ENCODE measurements at places on chromosomes 6 and 20.

DNA sequence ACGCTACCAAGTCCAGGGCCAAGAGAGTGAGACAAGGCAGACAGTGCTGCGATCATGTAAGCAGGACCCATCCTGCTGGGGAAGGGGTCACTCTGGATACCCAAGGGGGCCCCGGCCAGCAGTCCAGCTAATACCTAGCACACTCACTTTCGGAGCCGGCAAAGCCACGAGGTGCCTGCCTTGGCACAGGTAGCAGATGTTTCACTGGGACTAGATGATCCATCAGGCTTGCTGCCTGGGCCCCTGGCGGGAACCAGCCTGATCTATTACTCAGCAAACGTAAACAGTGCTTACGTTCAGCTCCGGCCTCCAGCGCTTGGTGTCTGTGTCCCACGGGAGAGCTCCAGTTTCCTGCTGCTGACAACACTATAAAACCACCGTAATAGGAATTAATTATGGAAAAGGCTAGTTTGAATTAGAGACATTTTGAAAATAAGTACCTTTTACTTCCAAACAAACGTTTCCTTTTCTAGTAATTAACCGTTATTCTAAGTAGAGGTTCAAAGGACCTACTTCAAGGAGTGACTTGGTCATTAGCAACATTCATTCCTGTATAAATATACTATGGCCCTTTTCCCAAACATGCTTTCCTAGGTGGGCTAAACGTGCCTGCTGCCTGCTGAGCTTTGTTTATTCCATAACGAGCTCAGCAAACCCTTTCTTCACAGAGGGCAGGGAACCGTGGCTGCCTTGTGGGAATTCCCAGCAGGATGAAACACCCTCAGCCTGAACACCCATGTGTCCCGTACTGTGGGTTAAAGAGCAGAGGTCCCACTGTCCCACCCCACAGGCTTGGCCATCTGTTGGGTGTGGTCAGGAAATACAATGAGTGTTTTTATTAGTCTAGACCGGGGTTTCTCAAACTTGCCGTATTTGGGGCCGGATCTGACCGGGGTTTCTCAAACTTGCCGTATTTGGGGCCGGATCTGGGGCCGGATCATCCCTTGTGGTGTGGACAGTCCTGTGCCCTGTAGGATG lies 18.4 kb downstream of the SLC22A23 start:
- DNase-seq = peak; percentile 38

DNA sequence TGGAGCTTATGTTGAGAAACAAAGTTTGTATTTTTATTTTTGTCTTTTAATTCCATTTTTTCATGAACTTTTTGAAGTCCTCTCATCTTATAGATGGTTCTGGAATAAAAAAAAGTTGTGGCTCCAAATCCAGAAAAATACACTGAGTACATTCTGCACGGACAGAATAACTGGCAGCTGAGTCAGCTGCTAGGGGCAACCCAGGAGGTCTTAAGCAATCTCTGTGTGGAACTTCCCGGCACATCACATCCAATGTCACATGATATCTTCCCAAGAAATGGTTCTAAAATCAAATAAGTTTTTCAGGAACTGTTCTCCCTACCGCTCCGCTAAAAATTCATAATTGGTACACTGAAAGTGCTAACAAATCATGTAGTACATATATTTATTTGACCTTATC lies 29.8 kb downstream of the SLC13A3 start:
- DNase-seq = no peak

DNA sequence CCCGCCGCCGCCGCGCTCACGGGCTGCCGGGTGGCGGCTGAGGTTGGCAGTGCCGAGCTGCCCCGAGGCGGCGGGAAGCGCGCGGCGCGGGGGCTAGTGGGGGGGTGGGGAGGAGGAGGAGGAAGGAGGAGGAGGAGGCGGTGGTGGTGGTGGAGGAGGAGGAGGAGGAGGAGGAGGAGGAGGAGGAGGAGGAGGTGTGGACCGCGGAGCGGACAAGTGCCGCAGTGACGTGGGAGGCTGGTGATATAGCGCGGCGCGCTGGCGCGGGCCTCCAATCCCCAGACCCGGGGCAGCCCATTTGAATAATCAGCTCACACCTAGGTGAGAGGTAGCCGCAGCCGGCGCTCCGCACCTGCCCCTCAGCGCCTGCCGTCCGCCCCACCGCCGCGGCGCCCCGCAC lies at the start of gene FOXA2:
FOXA2 (minus strand) TSS at position 51 of the 400 bp plus-strand sequence. CDS start 294 bp downstream, outside the sequence.
- DNase-seq = no peak

DNA sequence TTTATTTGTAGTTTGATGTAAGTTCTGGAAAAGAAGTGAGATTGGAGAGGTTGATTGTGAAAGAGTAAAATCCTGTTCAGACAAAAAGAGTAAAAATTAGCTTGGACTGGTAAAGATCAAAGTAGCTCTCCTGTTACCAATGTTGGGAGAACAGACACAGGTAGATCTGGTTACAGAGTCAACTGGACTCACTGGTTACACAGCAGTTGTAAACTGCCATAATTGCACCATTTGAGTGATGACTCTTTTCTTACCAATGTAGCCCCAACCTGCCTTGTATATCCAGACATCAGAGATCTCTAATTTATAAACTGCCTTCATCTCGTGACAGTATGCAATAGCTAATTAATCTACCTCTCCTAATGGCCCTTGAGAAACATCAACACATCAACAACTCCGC lies 165.6 kb upstream of the PRSS16 start:
- no peak for DNase-seq

DNA sequence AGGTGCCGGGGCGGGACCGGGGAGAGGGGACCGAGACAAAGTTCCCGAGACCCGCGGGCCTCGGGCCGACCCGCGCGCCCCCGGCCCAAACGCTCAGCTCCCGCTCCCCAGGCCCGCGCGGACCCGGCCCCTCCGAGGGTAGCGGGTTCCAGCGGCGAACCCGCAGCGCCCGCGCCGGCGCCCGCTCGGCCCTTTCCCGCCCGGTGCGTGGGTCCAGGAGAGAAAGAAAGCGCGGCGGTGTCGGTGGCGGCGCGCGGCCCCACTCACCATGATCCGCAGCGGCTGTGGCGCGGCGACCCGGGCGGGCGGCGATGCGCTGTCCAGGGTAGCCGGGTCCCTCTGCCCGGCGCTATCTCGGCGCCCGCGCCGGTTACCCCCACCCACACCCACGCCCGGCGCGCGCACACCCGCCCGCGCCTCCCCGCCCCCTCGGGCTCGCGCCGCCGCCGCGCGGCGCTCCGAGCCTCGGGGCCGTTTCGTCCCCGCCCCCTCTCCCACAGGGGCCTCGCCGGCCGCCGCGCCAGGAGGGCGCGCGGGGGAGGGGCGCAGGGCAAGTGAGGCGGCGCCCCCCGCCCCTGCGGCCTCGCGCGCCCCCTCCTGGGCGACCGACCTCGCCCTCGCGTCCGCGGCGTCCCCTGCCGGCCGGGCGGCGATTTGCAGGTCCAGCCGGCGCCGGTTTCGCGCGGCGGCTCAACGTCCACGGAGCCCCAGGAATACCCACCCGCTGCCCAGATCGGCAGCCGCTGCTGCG lies at the start of gene ELOVL2:
ELOVL2 (minus strand) TSS at position 345 of the 751 bp plus-strand sequence; CDS start at position 270, 75 bp downstream.
- DNase-seq = peak; percentile 25

GRCh38 chr6:129539032-129539431 lies 170.9 kb downstream of the ARHGAP18 start:
- no peak for DNase-seq

GRCh38 chr20:2228926-2229325 lies 66.9 kb upstream of the TGM3 start:
- DNase-seq = no peak

GRCh38 chr6:72936766-72937559 lies 288.3 kb downstream of the KHDC1L start:
- DNase-seq = no peak

GRCh38 chr20:20130399-20130798 lies 78.1 kb downstream of the CFAP61 start:
- peak; percentile 58 for DNase-seq

GRCh38 chr6:47078991-47079390 lies 36.9 kb upstream of the ADGRF1 start:
- no peak for DNase-seq

- DNase-seq = no peak
These were observed 195.5 kb downstream of the MAFB start for GRCh38 chr20:40493549-40493948.

GRCh38 chr6:111603040-111603439 lies 2.6 kb downstream of the TRAF3IP2 start:
- no peak for DNase-seq

GRCh38 chr6:97850458-97851212 lies 567.6 kb upstream of the MMS22L start:
- no peak for DNase-seq

DNA sequence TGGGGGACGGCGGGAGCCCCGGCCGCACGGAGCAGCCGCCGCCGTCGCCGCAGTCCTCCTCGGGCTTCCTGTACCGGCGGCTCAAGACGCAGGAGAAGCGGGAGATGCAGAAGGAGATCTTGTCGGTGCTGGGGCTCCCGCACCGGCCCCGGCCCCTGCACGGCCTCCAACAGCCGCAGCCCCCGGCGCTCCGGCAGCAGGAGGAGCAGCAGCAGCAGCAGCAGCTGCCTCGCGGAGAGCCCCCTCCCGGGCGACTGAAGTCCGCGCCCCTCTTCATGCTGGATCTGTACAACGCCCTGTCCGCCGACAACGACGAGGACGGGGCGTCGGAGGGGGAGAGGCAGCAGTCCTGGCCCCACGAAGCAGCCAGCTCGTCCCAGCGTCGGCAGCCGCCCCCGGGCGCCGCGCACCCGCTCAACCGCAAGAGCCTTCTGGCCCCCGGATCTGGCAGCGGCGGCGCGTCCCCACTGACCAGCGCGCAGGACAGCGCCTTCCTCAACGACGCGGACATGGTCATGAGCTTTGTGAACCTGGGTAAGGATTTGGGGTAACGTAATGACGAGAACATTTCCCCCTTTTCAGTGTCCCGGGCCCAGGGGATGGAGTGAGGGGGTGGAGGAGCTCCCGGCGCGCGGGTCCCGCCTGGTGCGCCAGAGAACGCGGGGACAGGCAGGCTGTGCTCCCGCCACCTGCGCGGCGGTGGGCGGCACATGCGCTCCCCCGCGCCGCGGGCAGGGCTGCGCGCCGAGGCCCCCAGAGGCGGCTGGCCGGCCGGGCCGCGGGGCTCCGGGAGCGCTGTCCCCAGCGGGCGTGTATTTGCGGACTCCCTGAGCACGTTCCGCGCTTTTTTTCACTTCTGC lies 1.4 kb downstream of the BMP6 start:
- DNase-seq = peak; percentile 13

GRCh38 chr6:20154753-20155152 lies 57.5 kb downstream of the MBOAT1 start:
- no peak for DNase-seq

DNA sequence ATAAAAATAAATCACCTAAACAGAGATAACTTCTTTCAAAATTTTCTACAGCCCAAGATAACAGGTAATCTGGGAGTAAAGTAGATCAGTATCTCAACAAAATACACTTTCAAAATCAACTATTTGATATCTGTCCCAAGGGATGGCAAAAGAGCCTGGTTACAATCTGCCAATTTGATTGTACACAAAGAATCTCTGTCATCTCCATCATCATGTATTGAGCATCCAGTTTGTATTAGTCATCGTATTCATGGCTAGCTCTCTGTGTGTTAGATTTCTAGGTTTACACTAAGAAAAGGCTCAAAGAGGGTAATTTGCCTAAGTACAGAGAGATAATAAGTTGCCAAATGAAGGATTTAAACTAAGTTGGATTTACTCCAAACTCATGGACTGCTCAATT lies 329.0 kb upstream of the NRSN1 start:
- no peak for DNase-seq

DNA sequence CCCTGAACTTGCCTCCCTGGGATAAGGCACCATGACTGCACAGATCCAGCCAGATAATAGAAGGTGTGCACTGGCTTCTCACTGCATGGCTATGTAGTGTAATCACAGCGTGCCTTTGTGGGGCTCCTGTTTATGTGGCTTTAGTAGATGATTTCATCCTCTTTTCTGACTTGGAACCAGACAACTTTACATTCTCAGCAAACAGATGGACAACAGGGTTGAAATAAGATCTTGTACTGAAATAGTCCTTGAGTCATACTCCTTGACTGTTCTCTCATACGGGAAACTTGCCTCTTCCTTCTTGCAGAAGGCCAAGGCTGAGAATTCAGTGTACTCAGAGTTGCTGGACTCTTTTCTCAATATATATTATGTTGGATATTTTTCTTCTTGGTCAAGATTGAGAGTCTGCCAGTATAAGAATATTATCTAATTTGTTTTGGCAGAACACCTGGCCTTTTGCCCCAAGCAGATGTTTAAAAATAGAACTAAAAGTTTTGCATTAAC lies 25.0 kb upstream of the RNF144B start:
- no peak for DNase-seq

- no peak for DNase-seq
These were observed 263.9 kb upstream of the CITED2 start for GRCh38 chr6:139638179-139638941.

DNA sequence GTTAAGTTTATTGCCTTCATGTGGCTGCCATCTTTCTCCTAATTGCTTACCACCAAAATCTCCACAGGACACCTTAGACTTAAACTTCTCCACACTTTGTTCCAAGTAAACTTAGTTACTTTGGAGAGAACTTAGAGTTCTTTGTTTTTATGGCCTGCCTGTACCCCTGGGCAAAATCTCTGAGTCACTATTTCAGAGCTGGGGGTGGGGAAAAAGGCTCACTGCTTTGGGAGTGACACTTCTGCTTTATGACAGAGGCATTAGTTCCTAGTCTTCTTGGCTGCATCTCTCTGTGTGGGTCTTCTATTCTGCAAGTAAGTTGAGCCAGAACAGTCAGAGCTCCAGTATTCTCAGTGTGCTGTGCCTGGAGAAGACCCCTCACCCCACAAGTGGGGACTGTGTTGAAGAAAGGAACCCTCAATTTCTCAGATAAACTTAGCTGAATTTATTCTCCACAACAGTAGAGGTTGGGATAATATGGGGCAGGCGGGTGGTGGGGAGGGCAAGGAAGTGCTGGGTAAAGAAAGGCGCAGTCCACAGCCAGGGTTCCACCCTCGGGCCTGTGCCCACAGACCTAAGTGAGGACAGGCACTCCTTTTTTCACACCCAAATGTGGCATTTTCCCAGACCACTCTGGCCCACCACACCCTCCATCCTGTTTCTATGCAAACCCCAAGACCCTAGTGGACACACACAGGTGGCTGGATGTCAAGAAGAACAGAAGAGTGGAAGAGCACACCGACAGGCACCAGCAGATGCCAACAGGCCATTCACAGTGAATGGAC lies 636.6 kb upstream of the MAN1A1 start:
- DNase-seq = no peak
